Fibroblast of upper back skin (primary cell): ENCODE measurements at places on chromosomes 13 and 19.

- DNase-seq: no peak
Measured at GRCh38 chr13:40494513-40494912, 171.9 kb downstream of the FOXO1 start.

DNA sequence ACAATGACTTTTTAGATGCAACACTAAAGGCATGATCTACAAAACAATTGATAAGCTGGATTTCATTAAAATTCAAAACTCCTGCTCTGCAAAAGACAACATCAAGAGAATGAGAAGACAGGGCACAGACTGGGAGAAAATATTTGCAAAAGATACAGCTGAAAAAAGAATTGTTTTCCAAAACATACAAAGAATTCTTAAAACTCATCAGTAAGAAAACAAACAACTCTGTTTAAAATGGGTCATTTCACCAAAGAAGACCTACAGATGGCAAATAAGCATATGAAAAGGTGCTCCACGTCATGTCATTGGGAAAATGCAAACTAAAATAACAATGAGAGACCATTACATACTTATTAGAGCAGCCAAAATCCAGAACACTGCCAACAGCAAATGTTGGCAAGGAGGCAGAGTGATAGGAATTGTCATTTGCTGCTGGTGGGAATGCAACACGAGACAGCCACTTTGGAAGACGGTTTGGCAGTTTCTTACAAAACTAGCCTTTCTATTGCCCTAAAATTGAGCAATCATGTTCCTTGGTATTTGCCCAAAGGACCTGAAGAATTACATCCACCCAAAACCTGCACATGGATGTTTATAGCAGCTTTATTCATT is 39.2 kb downstream of the FLT1 start:
- DNase-seq: no peak

DNA sequence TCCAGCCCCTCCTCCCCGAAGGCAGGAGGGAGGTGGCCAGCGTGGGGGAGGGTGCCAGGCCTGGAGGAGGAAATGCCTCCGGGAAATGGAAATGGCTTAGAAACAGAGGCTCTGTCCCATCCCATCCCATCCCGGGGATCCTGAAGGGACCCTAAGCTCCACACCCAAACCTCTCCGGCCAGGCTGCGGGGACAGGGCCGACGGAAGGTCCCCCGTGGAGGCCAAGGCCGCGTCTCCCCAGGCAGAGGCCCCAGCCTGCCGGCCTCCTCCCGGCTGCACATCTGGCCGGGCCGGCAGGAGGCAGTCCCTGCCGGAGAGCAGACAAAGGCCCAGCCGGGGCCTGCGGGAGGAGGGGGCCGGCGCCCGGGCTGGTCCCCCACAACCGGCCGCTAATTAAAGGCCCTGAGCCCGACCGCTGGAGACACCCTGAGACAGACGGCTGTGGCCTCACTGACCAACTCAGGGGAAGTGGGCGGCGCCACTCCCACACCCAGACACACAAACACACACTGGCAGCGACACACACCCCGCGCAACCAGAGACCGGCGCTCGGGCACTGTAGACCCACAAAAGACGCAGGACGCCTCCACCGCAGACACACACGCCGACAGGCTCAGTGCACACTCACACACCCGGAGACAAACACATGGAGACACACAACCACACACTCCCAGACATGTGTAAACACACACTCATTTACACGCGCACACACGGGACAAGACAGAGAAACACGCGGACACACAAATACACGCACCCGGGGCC is 1.1 kb downstream of the ADAMTS10 start:
- DNase-seq: peak; percentile 55

GRCh38 chr13:98556968-98557631 is 19.8 kb downstream of the STK24 start:
- DNase-seq: no peak
